ENCODE measurements at places on chromosomes 6 and 20. TPM values are rescaled to one million over a fixed set of nuclear protein-coding genes. Genes with fewer than 3 reads are reported as not detected.
A peak's percentile ranks its signal among the peaks of the same experiment; 100 is the strongest.

- DNase-seq = peak; percentile 99
Measured at GRCh38 chr6:116570856-116571682, at the start of gene RWDD1. Gene RWDD1, plus strand, starts transcription at chr6:116571504. Its CDS starts 79 bp downstream, at chr6:116571583.

DNA sequence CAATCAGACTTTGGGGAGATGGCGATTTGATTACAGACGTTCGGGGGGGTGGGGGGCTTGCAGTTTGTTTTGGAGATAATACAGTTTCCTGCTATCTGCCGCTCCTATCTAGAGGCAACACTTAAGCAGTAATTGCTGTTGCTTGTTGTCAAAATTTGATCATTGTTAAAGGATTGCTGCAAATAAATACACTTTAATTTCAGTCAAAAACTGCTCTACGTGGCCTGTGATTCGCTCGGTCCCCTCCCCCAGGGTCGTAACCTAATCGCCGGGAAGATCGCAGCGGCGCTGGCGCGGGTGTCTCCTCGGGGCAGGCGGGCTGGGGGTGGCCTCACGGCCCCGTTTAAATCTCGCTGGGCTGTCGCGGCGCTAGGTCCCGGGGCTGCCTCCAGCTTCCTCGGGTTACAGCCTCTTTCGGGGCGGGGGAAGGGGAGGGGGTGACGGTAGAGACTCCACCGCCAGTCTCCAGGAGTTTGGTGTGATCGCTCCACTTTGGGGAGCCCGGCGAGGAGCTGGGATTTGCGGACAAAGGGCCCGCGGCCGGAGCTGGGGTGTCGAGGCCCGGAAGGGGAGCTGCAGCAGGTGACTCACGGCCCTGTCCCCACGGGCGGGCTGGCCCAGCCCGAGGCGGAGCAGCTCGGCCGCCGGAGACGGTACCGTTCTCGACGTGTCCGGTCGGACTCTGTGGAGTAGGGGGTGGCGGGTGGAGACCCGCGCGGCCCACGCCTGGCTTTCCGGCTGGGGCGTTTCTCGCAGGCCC, 4.2 kb downstream of the FOXC1 start:
- peak; percentile 8 for DNase-seq

DNA sequence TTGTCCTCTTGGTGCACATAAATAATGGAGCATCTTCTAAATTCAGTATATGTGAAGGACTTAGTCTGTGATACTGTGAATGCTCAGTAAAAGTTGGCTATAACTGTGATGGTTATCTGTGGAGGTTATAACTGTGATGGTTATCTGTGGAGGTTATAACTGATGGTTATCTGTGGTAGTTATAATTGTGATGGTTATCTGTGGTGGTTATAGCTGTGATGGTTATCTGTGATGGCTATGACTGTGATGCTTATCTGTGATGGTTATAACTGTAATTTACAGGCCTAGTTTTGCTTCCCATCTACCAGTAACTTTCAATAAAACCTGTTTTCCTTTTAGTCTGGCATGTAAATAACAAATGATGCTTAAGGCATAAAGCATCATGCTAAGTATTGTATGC, 16.5 kb downstream of the PTK7 start:
- no peak for DNase-seq

GRCh38 chr20:24616258-24617079, 147.0 kb downstream of the SYNDIG1 start:
- DNase-seq = no peak

Gene DLK2
- 49.9 TPM for total RNA-seq

DNA sequence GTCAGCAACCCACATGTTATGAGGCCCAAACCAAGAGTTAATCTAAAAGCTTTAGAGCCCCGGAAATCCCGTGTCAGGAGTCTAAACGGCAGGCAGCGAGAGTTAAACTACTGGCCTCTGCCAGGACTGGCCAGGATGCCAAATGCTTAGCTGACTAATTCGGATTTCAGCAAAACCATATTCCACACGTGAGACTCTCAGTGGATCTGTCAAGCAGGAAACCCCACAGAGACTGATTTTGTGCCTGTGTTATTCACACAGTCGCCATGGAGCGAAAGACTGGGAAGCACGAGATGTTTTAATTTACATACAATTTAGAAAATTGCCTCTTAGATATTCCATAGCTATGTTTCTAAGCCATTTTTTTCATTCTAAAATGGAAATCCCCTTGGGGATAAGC, 152.9 kb downstream of the RNASET2 start:
- DNase-seq = no peak

GRCh38 chr6:28383235-28384142, 16.1 kb downstream of the ZSCAN12 start:
- DNase-seq = peak; percentile 88

- DNase-seq = no peak
Measured at GRCh38 chr20:57270204-57270984, 4.0 kb upstream of the BMP7 start.

GRCh38 chr6:8545336-8545735, 110.0 kb upstream of the SLC35B3 start:
- no peak for DNase-seq

Gene SLC24A3
- not detected for total RNA-seq

GRCh38 chr6:25219917-25220278, 59.3 kb upstream of the CARMIL1 start:
- DNase-seq = no peak

DNA sequence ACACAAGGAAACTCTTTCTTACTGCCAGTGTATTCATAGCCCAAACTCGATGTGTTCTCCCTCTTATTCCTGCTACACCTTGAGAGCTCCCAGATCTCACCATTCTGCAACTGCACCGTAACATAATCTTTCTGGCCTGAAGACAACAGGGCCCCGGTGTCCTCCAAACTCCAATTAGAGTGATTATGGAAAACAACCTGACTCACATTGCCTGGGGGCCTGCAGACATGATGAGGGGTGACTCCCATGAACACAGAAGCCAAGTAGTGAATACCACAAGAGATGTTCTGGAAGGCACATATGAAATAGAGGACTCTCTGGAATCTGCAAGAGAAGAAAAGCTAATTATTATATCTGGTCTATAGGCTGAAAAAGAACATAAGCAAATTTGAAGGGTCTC, 19.7 kb downstream of the SLC22A16 start:
- peak; percentile 40 for DNase-seq

Gene CTSA
- total RNA-seq = 32.5 TPM

GRCh38 chr6:54085541-54085940, 25.7 kb upstream of the MLIP start:
- no peak for DNase-seq

Gene CLPSL1
- not detected for total RNA-seq

GRCh38 chr20:57192311-57192710, 74.1 kb downstream of the BMP7 start:
- DNase-seq = no peak

DNA sequence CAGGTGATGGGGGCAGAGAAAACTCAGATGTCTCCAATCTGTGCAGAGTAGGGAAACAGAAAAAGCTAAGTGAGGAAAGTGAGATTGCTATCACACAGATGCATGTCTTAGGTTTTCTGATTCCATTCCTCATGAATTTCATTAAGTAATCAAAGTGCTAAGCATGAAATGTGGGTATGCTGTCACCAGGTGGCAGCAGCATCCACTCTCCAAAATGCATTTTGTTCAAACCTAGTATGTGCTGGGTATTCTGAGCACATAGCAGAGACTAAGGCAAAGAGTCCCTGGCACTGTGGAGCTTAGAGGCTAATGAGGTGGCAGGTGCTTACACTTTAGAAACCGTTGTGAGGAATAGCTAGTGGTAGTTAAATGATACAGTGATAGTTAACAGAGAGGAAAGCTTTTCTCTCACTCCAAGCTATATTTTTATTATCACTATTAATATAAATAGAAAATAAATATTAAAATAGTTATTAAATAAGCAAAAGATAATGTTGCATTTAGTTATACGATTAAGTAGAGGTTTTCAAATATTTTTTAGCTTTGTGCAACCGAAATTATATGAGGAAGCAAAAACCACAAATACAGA, 179.5 kb downstream of the CDH26 start:
- peak; percentile 28 for DNase-seq

Gene MATN4
- not detected for total RNA-seq

- DNase-seq = no peak
Measured at GRCh38 chr6:40710626-40711330, 123.6 kb upstream of the LRFN2 start.

GRCh38 chr6:139295901-139296300, 4.1 kb upstream of the TXLNB start:
- no peak for DNase-seq

DNA sequence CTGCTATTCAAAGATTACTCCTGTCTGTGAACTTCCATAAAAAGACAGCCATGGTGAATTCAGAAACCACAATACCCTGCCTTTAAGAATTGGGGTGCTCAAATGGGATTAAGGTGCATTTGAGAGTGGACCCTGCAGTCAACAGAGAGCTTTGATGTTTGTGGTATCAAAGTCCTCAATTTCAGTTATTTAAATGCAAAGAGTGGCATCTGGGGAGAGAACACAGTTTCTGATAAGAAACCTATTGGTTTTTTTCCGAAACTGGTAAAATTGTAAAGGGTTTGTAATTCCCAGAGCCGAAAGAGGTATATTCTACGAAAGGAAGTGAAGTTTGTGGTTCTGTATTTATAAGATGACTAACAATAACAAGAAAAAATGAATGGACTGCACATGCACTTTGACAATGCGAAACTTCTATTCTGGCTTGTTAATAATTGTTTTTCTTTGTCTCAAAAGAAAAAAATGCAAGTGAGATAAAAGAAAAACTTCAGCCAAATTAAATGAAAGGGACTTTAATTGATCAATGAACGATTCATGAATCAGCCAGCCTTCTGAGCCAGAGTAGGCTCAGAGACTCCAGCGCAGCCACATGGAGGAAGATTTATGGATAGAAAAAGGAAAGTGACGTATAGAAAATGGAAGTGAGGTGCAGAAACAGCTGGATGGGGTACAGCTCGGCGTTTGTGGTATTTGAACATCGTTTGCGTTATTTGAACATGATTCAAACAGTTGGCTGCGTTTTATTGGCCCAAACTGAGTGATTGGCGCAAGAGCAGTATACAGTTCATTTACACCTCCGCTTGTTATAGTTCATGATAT, 70.5 kb upstream of the DUSP22 start:
- no peak for DNase-seq

Measured in mammary epithelial cell (primary cell).